ENCODE measurements at places on chromosomes 4 and X.

GRCh38 chrX:105723966-105724735 is 98.2 kb upstream of the NRK start:
- no peak for DNase-seq

GRCh38 chr4:1172228-1172851 is at the start of gene SPON2:
Gene SPON2, minus strand, starts transcription at chr4:1172583.
- DNase-seq: no peak

- DNase-seq: no peak
These were observed 230.8 kb downstream of the CPE start for GRCh38 chr4:165609653-165610052.

DNA sequence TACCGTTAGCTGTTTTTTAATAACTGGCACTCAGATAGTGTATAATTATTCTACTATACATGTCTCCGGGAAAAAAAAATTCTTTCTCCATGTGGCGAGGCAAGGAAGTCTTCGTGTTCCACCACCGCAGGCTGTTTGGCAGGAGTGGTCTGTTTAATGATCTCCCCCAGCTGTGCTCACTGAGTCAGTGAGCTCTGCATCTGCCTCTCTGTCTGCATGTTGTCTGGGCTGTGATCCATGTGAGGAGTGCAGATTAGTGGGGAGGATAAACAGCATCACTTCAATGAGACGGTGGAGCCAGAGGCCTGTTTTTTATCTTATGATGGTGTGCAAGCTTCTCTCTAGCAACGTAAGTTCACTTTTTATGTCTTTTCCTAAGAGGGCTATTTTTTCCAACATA is 69.8 kb downstream of the RPS3A start:
- DNase-seq: no peak

DNA sequence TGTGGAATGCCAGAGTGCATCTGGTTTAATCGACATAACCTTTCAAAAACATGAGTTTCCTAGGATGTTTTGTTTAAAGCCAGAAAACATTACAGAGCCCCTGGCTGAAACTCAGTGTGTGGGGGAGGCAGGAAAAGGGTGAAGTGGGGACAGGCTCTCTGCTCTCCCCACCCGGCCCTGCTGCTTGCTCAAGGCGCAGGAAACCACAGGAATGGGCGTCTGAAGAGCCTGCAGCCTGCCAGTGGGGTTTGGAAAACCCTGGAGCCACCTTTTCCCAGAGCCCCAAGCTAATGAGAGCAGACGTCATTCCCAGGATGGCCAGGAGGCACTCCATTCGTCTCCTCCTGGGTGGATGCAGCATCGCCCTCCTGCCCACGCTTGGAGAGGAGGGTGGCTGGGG is 240.6 kb downstream of the AFAP1 start:
- no peak for DNase-seq

DNA sequence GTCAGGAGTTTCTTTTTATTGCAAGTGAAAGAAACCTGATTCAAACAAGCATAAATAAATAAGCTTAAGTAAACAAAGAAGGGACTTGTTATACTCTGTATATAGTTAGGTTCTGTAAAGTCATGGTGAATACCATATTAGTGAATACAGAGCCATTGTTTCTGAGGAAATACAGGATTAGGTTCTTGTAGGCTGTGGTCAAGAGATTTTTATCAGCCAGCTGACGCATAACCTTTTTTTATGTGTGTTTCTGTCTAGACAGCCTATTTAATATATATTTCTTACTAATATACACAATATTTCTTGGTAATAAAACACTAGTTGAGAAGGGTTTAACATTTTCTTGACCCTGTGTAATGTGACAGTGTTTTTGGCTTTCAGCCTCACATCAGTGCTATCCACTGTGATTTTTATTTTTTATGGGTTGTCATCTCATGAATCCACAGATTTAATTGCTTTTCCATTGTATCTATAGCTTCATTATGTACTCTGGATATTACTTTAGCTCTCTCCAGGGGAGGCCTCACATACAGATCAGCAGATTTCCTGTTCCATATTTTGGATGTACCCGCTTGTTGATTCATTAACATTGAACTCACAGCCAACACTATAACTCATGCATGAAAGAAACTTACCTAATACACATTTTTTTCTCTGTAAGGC is 8.0 kb downstream of the HERC3 start:
- DNase-seq: no peak

GRCh38 chr4:101019313-101019712 is 328.0 kb downstream of the PPP3CA start:
- no peak for DNase-seq

GRCh38 chrX:43882294-43882681 is at the start of gene MAOB:
Gene MAOB, minus strand, starts transcription at chrX:43882450. Its CDS starts 151 bp downstream, at chrX:43882299.
- DNase-seq: no peak

GRCh38 chr4:1078490-1078889 is 34.9 kb downstream of the RNF212 start:
- DNase-seq: no peak

DNA sequence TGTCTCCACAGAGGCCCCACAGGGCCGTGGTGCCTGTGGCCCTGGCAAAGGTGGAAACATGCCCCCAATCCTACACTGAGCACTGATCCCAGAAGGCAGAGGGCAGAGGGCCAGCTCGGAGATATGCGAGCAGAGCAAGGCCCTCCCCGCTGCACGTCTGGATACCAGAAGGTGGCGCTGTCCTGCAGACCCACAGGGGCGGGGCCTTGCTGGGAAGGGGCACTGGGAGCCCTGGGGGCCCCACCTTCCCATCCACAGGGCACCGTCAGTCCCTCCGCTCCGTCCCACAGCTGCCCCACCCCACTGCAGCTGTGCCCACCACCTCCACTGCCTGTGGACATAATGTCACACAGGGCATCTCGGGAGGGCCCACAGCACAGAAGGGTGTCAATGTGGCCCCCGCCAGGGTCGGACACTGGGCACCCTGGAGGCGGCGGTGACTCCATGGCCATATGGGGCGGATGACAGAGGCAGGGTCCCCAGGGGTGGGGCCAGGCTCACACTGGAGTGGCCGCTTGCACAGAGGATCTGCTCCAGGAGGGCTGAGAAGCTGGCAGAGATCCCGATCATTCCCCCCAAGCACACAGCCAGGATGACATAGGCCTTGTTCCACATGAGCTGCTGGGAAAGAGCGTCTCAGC is 4.8 kb downstream of the SLC49A3 start:
- peak; percentile 27 for DNase-seq

DNA sequence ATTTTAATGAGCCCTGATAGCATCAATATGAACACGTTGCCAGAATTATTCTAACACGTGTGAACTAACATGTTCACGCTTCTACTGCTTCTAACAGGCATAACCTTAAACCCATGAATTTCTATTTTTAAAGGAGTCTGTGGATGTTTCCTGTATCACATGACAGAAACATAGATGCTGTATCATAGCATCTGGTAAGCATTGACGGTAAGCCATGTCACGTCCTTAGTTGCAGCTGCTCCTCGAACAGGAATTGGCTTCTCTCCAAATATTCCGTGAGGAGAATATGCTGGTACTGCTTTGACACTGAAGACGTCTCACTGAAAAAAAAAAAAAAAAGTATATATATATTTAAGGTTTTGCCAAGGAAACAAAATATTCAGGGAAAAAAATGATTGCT is 105.1 kb upstream of the MXRA5 start:
- no peak for DNase-seq

DNA sequence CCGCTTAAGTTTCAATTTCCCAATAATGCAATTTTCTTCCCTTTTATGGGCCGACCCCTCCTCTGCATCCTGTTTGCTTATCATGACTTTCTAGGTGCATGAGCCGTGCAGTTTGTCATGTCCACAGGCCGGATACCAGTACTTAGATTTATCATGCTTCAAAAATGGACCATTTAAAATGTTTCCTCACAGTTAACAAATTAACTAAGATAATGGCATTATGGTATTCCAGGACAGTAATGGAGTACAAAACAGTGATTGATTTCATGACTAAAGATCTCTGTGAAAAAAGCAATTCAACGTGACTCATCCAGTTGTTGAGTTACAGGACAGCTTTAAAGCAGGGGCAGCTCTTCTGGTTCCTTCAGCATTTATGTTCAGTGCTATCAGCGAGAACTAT is 23.0 kb downstream of the SNX25 start:
- no peak for DNase-seq

DNA sequence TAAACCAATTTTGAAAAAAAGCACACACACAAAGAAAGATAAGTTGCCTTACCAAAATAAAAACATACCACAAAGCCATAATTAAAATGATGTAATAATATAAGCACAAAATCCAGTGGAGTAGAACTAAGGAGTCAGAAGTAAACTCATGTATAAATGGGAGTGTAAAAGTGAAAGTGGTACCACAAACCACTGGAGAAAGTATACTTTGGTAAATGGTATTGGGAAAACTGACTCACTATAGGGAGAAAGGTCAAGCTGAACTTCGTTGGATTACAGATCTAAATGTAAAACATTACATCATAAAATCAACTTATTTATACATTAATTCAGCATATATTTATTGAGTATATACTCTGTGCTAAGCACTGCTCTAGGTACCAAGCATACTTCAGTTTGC is 46.3 kb upstream of the HHIP start:
- no peak for DNase-seq

DNA sequence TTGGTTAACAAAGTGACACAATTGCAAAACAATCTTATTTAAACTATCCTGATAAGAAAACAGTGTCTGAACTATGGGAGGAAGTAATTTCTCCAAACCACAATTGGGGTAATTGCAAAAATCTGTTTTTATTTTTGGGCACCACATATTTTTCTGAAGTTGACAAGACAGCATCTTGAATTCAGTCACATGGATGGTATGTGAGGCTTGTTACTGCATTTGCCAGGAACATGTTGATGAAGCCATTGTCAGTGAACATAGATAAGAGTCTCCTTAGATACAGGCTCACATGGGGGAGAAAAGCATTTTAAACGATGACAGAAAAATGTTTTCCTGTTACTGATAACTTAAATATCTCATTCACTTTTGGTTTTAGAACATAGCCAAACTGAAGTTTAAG is 5.5 kb upstream of the USP53 start:
- DNase-seq: no peak

- DNase-seq: no peak
These were observed 89.8 kb upstream of the ADGRG2 start for GRCh38 chrX:19212037-19212436.

DNA sequence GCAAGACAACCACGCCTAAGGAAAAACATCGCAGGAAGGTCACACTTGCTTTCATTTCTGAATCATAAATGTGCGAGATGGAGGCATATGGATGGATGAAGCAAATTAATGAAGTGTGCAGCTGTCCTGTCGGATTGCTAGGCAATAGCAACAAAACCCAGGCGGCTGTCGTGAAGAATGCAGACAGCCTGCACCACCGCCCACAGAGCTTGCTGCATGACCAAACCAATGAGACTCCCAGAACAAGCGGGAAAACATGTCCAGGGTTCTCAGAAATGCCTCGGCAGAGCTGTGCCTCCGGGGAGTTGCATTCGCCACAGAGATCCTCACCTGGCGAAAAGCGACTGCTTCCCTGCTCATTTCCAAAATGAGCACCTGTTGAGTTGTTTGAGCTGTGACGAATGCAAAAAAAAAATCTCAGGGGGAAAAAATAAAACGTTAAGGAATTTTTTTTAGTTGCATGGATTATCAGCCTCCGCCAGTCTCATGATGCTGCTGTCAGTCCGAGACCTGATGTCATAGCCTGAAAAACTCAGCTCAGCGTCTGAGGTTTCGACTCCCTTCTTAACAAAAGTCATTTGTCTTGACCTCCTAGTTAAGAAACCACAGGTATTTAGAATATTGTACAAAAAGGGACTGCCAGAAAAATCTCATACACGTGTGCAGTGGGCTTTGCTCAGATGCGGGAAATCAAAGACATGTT is 155.5 kb upstream of the MXRA5 start:
- DNase-seq: no peak

- no peak for DNase-seq
These were observed 24.2 kb upstream of the SPON2 start for GRCh38 chr4:1196421-1197183.
